WTC11 (cell line): ENCODE measurements at places on chromosomes 2 and 18. TPM values are rescaled to one million over a fixed set of nuclear protein-coding genes. Genes with fewer than 3 reads are reported as not detected.

ABCG5 gene
- not detected in 3 replicates for total RNA-seq

GRCh38 chr2:2947406-2947805 is 430.2 kb downstream of the EIPR1 start:
- no peak for DNase-seq

DNA sequence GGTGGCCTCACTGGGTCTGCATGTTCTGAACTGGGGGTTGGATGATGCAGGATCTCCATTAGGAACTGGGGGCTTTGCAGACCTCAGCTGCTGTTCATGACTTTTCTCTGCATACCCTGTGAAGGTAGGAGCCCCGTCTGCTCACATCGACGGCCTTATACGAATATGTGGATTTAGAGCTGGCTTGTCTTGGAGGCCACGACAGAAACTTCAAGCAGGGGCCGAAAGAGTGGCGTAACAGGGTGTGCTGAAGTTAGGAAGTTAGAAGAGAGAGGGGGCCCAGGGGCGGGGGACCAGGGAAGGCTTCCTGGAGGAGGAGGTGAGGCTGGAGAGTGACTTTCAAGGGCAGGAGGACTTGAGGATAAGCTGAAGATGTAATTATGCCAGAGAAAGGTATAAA is 144.9 kb downstream of the TSN start:
- no peak for DNase-seq

DNA sequence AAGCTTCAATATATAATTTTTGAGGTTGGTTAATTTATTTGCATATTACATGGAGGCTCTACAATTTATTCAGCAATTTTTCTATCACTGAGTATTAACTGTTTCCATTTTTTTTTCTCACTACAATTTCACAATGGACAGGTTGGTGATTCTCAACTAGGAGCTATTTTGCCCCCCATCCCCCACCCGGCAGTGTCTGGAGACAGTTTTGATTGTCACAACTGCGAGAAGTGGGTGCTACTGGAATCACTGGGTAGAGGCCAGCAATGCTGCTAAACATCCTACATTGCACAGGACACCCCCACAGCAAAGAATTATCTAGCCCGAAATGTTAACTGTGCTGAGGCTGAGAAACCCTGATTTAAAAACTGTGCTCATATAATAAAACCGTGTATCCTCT is 82.6 kb downstream of the CCDC93 start:
- DNase-seq, result no peak
